Fibroblast of skin of right quadriceps (primary cell): ENCODE measurements at places on chromosomes 1 and 21.

GRCh38 chr1:61472876-61473275 lies 252.1 kb downstream of the TM2D1 start:
- DNase-seq = no peak

GRCh38 chr1:91727763-91728162 lies 158.2 kb downstream of the TGFBR3 start:
- DNase-seq = no peak

DNA sequence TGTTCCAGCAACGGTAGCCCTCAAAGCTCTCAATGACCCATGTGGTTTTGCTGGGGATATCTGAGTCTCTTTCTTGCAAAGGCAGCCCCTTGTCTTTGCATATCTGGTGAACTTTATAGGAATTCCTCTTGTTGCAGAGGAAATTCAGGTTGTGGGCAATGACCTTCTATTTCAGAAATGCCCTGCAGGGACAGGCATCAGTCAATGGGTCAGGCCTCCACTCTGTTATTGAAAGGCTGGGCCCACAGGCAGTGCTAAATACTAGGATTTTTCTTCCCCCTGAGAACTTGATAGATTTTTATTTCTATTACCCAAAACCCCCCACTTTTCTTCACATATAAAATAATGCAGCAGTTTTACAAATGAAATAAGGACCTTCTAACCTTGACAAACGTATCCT lies 131.1 kb downstream of the TNR start:
- DNase-seq = no peak

- no peak for DNase-seq
Measured at GRCh38 chr1:30916296-30916695, 7.7 kb upstream of the SDC3 start.

DNA sequence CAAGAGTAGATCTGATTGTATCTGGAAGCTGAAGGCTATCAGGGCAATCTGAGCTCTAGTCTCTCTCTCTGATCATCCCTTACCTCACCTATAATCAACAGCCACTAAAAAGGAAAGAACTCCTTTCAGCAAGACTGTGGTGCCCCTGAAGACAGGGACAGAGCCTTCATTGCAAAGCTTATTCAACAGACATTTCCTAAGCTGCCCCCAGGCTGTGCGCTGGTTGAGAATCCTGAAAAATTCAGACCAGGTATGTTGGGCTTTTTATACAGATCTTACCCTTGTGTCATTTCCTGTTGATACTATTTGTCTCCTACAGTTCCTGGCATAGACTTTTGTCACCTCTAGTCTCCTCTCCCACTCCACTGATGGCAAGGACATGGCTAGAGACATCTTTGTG lies 63.3 kb upstream of the PLA2G4A start:
- no peak for DNase-seq

DNA sequence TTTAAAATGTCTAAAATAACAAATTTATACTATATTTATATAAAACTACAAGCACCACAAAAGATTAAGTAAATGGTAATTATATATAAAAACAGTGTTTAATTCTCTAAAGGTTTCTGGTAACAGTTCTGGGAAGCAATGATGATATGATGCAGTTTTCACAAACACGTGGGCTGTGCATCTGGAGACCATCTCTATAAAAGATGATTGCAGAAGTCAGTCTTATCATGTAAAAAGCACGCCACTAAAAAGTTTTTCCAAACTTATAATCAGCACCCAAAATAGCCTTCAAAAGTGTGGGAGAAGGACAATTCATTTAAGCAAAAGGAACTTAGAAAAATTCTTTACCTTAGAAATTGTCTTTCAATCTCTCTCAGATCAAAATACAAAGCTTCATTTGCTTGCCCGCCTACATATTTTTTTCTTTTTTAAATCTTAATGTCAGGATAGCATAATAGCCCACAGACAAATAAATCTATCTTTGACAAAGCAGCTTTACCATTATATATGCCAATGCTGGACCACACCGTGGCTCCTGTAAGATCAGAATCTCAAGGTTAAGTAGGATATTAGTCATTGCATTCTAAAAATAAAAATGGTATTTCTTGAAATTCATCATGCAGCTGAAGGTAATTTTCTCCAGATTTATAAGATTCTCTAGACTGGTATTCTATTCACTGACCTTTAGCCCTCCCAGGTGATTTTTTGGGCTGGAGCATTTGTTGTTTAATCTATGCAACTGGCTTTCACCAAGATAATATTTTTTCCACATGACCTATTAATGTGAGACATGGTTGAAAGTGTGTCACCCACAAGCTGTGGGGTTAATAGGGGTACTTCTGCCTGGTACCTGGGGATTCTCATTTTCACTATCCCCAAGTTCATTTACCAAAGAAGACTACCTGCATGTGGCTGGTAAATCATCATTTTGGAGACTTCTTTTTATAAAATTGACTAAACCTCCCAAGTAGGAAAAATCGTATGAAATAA lies 189.6 kb upstream of the ST6GALNAC5 start:
- DNase-seq = no peak

- no peak for DNase-seq
Measured at GRCh38 chr21:31295676-31296075, 48.4 kb downstream of the TIAM1 start.

DNA sequence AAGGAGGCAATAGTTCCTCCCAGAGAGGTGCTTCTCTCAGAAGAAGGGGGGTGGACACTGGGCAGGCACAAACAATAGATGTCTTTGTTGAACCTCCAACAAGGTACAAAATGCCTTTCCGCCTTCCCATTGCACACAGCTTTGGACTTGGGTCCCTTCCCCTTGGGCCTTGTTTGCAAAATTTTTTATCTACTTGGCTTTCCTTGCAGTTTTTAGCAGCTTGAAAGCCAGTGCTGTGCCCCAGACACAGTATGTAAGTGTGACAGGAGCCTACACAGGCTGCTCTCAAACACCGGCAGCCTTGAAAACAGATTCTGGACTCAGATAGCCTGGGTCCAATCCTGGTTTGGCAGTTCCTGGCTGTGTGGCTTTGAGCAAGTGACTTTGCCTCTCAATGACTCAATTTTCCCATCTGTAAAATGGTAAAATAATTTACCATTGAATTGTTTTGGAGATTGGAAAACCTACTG lies 43.0 kb downstream of the ELAPOR1 start:
- DNase-seq = no peak

- no peak for DNase-seq
Measured at GRCh38 chr1:5475572-5475971, 516.7 kb downstream of the NPHP4 start.

GRCh38 chr1:166057650-166058049 lies 109.2 kb downstream of the FAM78B start:
- no peak for DNase-seq

GRCh38 chr1:1937549-1938275 lies 18.6 kb upstream of the TMEM52 start:
- DNase-seq = no peak

- peak; percentile 100 for DNase-seq
Measured at GRCh38 chr1:44327679-44328491, 27.2 kb downstream of the ERI3 start.

GRCh38 chr1:32334864-32335534 lies 1.0 kb downstream of the MARCKSL1 start:
- peak; percentile 47 for DNase-seq

- peak; percentile 69 for DNase-seq
Measured at GRCh38 chr1:97758541-97759057, 162.2 kb downstream of the DPYD start.

GRCh38 chr1:100077531-100077930 lies 55.2 kb downstream of the SASS6 start:
- DNase-seq = no peak

DNA sequence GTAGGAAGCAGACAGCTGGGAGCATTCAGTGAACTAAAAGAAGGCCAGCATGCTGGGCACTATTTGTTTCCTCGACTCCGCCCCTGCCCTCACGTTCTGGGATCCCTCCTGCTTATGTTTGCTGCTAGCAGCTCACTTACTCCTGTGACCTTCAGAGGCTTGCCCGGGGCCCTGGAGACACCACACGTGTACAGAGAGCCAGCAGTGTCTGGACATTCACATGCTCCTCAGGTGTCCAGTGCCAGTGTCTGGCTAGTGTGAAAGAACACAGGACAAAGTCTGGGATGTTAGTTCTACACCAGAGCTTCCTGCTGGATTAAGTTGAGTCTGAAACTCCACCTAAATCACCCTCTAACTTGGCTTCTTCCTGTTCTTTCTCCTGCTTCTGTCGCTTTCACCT lies 108.1 kb downstream of the OMA1 start:
- DNase-seq = no peak

DNA sequence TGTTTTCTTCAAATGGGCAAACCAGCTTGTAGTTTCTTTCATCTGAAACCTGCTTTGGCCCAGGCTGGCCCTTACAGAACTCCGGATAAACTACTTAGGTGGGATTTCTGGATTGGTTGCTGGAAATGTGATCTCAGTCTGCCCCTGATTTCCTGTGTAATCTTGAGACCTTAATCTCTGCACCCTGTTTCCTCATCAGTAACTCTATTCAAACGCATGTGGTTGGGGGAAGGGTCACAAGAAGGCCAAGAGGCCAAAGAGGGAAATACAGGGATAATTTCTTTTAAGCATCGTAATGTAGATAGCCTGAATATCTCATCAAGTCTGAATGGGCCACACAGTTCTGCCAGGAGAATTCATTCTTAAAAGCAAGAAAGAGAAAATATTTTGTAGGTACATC lies 483.6 kb downstream of the LTN1 start:
- DNase-seq = no peak

DNA sequence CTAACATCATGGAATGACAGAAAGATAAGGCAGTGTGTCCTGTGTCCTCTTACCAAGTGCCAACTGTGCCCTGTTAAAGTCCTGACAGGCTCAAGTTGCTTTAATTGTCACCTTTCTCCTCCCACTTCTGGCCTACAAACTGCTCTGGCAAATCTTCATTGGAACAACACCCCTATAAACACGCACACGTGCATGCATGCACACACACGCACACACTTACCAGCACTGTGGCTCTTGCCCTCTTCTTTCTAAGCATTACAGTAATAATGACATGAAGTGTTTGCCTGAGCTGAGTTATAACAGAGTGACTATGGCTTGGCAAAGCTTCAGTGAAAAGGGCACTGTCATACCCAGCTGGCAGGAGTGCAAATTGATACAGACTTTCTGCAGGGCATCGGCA lies 82.3 kb upstream of the SYT6 start:
- no peak for DNase-seq

DNA sequence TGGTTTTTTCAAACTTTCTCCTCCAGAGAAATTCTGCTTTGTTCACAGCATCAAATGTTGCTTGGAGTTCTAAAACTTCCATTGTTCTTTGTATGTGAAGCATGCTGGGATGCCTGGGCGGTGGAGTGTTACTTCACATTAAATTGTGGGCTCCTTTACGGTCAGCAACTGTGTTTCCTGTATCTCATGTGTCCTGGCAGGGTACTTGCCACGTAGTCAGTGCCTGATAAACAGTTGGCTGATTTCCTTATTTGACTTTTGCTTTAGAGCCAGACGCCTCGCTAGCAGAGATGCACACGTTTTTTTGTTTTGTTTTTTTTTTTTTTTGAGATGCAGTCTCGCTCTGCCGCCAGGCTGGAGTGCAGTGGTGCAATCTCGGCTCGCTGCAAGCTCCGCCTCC lies 96.7 kb downstream of the UCK2 start:
- DNase-seq = no peak

DNA sequence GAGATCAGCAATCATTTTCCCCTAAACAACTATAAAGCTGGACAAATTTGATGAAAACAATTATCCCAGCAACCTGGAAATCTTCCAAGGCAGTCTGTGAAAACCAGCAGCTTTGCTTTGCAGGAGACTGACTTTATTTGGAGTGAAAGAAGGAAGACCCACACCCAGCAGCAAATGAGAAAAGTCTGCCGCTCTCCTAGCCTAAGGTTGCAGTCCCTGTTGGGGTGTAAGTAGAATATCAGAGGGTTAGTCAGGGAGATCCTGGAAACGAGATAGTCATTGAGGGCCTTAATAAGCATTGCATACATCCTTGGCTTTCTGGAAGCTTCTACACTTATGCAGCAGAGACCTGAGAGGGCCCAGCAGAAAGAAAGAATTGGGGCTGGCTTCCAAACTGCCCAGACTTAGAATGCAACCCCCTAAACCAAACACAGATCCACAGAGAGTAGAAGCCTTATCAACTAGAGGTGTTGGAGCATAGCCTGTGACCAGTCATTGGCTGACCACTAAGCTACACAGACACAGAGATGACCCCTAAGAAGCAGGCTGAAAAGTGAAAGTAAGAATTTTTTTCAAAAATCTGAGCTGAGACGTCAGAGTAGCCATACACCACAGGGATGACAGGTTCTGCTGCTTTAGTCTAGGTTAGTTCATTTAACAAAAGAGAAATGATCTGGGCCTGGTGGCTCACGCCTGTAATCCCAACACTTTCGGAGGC lies 98.3 kb downstream of the LYPLAL1 start:
- DNase-seq = no peak

GRCh38 chr1:60225486-60225885 lies 151.9 kb upstream of the C1orf87 start:
- no peak for DNase-seq

- peak; percentile 59 for DNase-seq
Measured at GRCh38 chr1:64343105-64343822, 126.7 kb upstream of the CACHD1 start.

- DNase-seq = no peak
Measured at GRCh38 chr1:37290718-37291117, 183.7 kb upstream of the ZC3H12A start.

- DNase-seq = no peak
Measured at GRCh38 chr1:43666608-43667007, 16.7 kb downstream of the KDM4A start.

- no peak for DNase-seq
Measured at GRCh38 chr1:185792040-185792439, 57.8 kb downstream of the HMCN1 start.

- peak; percentile 13 for DNase-seq
Measured at GRCh38 chr1:196550731-196551130, 57.5 kb downstream of the KCNT2 start.

DNA sequence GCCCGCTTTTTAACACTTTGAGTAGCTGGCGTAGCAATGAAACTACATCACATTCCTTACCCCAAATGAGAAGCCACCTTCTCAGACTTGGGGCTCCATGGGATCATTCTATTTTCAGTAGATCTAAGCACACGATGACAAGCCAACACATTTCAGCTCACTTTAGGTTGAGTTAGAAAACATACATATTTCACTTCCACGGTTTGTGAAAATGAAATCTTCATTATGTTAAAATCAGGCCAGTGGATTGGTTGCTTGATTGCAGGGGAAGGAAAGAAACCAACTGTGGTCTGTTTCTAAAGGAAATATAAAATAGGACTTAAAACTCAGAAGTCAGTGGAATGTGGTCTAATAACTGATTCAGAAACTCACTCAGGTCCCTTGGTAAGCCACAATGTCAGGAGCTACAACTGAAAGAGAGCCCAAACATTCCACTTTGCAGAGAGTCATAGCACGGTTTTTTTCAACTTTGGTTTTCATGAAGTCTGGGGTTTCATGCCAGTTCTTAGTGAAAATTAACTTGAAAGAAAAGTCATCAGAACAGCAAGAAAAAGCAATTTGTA lies 82.3 kb upstream of the TIAM1 start:
- DNase-seq = peak; percentile 58

- peak; percentile 17 for DNase-seq
Measured at GRCh38 chr21:25456672-25457071, 150.6 kb downstream of the MRPL39 start.

DNA sequence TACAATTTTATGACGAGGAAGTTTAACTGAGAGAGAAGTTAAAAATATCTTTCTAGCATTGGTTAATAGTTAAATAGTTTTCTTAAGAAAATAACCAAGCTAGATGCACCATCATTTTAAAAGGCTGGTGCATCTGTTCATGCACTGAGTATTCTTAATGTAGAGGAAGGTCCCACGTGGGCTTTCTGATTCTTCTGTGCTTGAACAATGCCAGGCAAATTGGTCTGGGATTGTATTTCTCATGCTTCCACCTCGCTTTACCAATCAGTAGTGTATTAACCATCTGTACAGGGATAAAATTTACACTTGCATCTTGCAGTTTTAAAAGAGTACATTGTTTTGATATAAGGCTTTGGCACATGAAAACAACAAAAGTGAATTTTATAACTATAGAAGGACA lies 47.4 kb upstream of the MTF2 start:
- no peak for DNase-seq
